ENCODE measurements at places on chromosomes 3 and 15.
A peak's percentile ranks its signal among the peaks of the same experiment; 100 is the strongest.

DNA sequence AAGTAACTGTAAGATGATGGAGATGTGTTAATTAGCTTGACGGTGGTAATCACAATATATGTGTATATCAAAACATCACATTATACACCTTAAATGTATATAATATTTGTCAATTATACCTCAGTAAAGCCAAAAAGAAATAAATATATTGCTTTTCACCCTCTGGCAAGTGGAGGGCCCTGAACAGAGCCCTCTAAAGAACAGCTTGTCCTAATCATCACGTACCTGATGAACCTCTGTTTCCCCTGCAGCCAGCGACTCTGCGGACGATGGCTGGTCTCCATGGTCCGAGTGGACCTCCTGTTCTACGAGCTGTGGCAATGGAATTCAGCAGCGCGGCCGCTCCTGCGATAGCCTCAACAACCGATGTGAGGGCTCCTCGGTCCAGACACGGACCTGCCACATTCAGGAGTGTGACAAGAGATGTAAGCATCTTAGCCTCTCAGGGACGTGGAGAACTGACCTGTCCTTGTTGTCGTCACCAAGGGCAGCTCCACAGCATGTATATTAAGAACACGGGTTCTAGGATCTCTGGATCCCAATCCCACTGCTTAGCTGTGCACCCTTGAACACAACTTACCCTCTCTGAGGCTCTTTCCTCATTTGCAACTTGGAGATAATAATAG is 6.3 kb downstream of the THBS1 start:
- no peak for DNase-seq

- DNase-seq = no peak
These were observed 37.1 kb downstream of the SEC22C start for GRCh38 chr3:42544492-42545283.

DNA sequence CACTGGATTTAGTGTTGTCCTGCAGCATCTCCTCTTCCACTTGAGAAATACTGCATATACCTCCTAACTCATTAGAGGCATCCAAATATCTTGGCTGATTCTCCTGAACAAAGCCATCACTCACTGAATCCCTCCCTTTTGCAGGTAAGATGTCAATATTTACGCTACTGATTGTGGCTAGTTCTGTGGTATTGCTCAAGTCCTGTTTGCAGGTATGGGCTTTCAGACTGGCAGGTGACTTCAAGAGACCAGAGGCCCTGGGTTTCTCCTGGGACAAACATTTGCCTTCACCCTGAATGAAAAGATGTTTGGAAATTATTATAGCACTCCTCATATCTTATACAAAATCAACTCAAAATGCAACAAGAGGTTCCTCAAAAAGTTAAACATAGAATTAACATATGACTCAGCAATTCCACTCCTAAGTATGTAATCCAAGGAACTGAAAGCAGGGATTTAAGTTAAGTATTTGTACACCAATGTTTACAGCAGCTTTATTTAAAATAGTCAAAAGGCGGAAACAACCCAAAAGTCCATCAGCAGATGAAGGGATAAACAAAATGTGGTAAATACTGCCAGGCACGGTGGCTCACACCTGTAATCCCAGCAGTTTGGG is 18.6 kb downstream of the NEK4 start:
- no peak for DNase-seq

DNA sequence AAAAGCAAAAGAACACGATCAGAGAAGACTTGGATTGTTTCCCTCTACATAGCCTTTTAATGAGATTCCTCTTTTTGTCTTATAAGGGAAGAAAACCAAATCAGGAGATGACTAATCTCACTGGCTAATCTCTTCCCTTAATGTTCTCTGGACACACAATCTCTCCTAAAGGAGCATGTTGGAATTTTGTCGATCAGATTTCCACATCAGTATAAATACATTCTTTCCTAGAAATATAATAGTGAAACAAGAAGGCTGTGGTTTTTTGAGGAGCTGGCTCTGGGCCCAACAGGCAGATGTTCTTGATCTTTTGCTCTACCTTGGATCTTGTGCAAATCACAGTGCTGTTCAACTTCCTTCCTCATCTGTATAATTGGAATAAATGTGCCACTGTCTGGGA is 94.0 kb downstream of the GTPBP8 start:
- DNase-seq = no peak

DNA sequence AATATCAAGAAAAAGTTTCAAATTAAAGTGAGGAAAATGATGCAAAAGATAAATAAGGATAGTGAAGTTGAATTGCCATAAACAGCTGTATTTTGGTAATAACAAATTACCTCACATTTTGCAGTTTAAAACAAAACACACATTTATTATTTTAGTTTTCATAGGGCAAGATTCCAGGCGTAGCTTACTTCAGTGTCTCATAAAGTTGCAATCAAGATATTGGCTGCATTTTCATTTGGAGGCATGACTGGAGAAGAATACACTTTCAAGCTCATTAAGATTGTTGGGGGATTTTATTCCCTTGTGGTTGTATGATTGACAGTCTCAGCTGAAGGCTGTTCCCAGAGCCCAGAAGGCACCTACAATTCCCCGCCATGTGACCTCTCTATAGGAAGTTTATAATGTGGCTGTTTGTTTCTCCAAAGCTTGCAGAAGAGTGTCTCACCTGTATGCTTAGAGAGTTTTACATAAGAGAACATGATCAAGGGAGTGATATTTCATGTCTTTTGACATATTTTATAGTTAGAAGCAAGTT is 151.4 kb downstream of the OTOL1 start:
- no peak for DNase-seq

DNA sequence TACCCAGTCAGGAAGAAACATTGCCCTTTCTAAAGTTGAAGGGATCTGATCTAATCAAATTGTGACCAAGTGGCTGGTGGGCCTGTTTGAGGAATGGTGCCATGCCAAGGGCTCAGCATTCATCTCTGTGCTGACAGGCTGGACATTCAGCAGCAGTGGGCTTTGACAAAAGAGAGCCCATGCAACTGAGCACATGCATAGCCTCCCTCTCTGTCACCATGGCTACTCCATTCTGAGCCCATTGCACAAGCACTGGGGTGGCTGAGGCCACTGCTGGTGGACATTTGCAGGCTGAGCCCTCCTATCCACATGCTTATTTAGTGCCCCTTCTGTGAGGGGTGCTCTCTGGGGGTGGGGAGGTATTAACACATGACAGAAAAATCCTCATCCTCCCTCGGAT is 28.6 kb upstream of the TNFSF10 start:
- no peak for DNase-seq

- DNase-seq = no peak
These were observed 280.8 kb upstream of the UBE2E2 start for GRCh38 chr3:22922317-22922716.

DNA sequence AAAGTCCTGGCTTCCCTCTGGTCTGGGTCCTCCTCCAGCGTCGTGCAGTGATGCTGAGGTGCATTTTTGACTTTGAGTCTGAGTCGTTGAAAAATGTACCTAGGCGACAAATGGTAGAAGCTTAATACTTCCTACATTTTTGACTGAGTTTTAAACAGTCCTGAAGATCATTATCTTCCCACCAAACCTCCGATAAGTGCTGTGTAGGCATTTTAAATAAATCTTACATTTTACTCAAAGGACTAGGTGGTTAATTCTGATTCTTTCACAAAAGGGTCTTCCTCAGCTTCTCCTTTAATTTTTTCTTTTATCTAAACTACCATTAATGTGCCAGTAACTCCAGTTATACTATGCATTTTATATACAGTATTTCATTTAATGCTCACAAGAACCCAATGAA is 70.6 kb downstream of the KAT2B start:
- no peak for DNase-seq

- DNase-seq = no peak
These were observed 447 bp upstream of the SHQ1 start for GRCh38 chr3:72848703-72849081.

DNA sequence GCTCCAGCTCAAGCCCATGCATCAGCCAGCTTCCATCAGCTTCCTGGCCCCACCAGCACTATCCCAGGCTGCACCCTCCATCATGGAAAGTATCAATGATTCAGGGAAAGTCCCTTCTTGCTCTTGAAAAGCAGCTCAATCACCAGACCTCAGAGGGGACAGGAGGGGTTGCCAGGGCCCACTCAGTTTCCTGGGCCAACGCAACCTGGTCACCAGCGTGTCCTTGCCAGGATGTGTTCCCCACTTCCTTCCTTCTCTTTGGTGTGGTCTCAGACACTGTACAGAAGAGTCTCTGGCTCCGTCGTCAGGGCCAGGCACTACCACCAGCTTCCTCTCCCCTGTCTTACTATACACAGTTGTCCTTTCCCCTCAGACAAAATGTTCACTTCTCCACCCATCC is 3.0 kb downstream of the HDC start:
- DNase-seq = no peak

- no peak for DNase-seq
These were observed 23.5 kb downstream of the B3GALNT1 start for GRCh38 chr3:161081633-161082032.

- no peak for DNase-seq
These were observed 24.5 kb upstream of the ZNF445 start for GRCh38 chr3:44501971-44502370.

DNA sequence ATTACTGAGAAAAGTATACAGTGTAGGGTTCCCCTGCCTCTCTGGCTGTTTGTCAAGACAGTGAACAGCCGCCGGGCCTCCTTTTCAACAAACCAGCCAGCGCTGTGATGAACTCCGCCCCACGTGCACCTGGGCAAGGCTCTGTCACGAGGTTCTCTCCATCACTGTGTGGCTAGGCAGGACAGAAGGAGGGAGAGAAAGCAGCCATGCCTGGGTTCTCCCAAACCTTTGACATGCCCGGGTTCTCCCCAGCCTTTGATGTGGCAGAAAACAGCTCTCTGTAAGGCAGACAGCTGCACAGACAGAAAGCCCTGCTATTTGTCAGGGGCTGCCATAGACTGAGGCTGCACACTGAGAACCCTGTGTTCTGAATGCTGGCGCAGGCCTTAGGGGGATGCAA is 101.4 kb upstream of the TRPM1 start:
- DNase-seq = no peak

- peak; percentile 73 for DNase-seq
These were observed 172.7 kb downstream of the MEGF11 start for GRCh38 chr15:66080717-66081398.

DNA sequence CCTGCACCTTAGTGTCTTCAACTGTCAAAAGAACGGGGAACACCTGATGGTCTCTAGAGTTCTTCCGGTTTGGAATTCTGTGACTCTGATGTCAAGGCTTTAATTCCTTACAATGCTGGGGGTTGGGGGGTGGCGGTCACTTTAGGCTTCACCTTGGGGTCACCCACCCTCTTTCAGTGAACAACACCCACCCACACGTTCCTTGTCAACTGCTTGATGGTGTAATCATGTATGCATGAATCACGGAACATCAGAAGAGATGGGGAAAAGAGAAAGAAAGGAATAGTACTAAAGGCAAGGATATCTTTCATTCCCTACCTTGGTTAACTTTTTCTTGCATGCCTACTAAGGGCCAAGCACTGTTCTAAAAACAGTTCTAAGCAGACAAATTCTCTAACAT is 7.3 kb upstream of the UBE2E1 start:
- DNase-seq = no peak

DNA sequence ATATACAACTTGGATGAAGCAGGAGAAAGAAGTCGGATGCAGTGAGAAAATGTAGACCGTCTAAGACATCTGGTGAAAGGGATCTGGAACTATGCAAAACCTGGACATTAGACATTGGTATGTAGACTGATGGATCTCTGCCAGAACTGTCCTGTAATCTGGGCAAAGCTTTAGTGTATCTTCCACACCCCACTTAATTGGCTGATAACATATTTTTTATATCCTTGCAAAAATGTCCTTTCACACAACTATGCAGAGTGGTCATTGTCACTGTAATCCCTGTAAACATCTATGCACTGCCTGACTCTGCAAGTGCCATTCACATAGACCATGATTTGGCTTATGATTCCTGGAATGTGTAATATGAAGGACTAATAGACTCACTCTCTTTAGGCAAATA is 163.1 kb downstream of the TUSC7 start:
- DNase-seq = no peak

- DNase-seq = no peak
These were observed 69.4 kb upstream of the ALDH1A3 start for GRCh38 chr15:100810229-100810628.

DNA sequence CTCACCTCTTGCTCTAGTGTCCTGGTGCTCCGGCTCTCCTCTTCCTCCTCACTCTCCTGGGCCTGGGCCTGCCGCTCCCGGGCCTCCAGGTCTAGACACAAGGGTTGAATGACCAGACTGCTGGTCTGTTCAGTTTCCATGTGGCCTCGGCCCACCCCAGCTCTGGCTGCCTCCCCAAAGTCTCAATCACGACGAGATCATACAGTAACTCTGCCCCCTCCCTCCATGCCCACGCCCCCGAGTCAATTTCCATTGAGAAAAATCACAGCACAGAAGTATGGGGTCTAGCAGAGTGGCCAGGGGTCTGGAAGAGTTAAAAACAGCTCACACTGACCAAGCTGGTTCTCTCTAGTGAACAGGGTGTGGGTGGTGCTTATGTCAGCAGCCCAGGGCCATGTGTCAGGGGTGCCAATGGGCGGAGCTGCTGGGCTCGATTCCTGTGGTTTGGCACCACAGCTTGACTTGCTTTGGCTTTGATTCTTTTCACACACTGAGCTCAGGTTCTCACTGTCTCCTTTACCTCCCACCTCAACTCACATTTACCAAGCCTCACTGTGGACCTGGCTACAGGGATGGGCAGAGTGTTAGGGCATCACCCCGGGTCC is 6.9 kb downstream of the C15orf62 start:
- DNase-seq = peak; percentile 89

GRCh38 chr3:71428841-71429596 is 154.5 kb downstream of the FOXP1 start:
- peak; percentile 66 for DNase-seq

All from RWPE2 (cell line).